B cell (primary cell): ENCODE measurements at places on chromosomes 1 and 21. TPM values are rescaled to one million over a fixed set of nuclear protein-coding genes. Genes with fewer than 3 reads are reported as not detected.

DNA sequence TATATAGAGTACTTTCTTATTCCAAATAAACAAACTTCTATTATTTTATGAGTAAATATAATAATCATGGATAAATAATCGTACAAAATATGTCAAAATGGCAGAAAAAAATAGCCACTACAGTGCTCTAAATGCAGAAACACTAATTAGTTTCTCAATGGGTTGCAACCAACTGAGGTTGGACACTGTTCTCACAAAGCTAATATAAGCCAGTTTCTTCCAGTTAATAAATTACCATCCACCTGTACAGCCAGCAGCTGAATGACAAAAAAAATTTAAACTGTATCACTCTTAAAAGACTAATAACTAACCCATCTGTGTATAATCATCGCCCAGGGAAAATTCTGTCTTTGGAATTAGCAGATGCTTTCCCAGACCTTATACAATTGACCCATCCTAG lies 36.9 kb downstream of the GDAP2 start:
- no peak overlapping the region for H3K4me3 ChIP-seq
- H3K27me3 ChIP-seq: no peaks in the 10 kb centered on the region
- no peak overlapping the region for H3K27ac ChIP-seq
- H3K4me1 ChIP-seq: no peaks in the 10 kb centered on the region
- peaks cover 21% of the 10 kb centered on the region for H3K36me3 ChIP-seq

DNA sequence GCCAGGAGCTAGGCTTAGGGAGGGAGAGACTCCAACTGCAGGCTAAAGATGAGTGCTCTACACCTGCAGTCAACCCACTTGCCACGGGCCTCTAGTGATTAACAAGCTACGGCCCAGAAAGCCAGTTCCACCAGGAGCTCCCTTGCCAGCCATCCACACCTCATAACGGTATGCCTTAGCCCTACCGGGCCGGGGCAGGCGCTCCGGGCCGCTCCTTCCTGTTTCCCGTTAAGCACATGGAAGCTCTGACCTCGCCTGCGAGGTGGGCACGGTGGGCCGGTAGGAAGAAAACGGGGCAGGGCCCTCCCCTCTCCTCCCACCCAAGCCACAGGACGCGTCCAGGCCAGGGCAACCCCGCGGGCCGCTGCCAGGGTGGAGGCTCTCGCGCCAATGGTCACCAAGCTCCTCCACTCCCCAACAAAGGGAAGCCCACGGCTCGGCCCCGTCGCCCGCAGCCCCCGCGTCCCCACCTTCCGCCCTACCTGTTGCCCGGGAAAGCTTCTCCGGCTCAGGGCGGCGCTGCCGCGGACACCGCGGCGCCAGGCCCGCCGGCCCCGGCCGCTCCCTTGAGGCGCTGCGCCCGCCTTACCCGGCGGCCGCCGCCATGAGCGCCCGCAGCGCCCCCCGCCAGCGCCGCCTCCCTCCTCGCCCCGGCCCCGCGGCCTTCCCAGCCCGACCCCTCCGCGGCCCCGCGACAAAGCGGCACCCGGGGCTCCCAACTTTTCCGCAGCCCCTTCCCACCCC lies 627 bp downstream of the CERS2 start:
- peak overlapping the region; percentile 83 for H3K4me3 ChIP-seq
- H3K4me1 ChIP-seq: peaks cover 58% of the 10 kb centered on the region

DNA sequence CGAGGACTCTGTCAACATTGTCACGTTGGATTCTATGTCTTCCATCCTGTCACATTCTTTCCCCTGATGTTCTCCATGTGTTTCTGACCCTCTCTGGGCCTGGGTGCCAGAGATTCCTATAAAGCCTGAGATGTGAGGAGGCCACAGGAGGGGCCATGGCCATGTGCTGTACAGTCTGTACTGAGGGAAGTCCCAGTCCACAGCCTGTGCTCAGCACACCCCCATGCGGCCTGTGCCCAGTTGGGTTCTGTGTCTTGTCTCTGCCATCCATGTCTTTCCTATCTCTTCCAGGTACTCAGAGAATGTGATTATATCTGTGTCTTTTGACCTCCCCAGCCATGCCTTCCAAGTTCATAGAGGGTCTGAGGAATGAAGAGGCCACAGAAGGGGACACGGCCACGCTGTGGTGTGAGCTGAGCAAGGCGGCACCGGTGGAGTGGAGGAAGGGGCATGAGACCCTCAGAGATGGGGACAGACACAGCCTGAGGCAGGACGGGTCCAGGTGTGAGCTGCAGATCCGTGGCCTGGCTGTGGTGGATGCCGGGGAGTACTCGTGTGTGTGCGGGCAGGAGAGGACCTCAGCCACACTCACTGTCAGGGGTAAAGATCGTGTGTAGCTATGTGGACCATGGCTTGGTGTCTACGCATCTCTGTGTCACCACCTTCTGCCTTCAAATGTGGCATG lies 86.1 kb downstream of the OBSCN start:
- H3K4me1 ChIP-seq: no peaks in the 10 kb centered on the region
- H3K27ac ChIP-seq: no peak overlapping the region
- H3K4me3 ChIP-seq: no peak overlapping the region
- no peaks in the 10 kb centered on the region for H3K27me3 ChIP-seq
- no peak for DNase-seq
- H3K36me3 ChIP-seq: no peaks in the 10 kb centered on the region

LCE2C gene
- not detected in 2 replicates for total RNA-seq

DNA sequence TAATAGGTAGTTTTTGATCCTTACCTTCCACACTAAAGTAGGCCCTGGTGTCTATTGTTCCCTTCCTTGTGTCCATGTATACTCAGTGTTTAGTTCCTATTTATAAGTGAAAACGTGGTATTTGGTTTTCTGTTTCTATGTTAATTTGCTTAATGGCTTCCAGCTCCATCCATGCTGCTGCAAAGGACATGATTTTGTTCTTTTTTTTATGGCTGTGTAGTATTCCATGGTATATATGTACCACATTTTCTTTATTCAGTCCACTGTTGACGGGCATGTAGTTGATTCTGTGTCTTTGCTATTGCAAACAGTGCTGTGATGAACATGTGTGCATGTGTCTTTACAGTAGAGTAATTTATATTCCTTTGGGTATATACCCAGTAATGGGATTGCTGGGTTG lies 20.8 kb downstream of the PRCC start:
- no peaks in the 10 kb centered on the region for H3K4me1 ChIP-seq
- no peak overlapping the region for H3K27ac ChIP-seq
- DNase-seq: no peak
- no peaks in the 10 kb centered on the region for H3K27me3 ChIP-seq
- H3K36me3 ChIP-seq: peaks cover 69% of the 10 kb centered on the region

- no peak overlapping the region for H3K4me3 ChIP-seq
- H3K4me1 ChIP-seq: no peaks in the 10 kb centered on the region
- no peaks in the 10 kb centered on the region for H3K36me3 ChIP-seq
These were observed 37.3 kb upstream of the ZRANB2 start for GRCh38 chr1:71118086-71118485.

GRCh38 chr1:8015036-8015808 lies 10.9 kb downstream of the ERRFI1 start:
- DNase-seq: peak; percentile 68
- H3K36me3 ChIP-seq: no peaks in the 10 kb centered on the region
- H3K27me3 ChIP-seq: peaks cover 25% of the 10 kb centered on the region
- H3K4me1 ChIP-seq: peaks cover 8% of the 10 kb centered on the region

DNA sequence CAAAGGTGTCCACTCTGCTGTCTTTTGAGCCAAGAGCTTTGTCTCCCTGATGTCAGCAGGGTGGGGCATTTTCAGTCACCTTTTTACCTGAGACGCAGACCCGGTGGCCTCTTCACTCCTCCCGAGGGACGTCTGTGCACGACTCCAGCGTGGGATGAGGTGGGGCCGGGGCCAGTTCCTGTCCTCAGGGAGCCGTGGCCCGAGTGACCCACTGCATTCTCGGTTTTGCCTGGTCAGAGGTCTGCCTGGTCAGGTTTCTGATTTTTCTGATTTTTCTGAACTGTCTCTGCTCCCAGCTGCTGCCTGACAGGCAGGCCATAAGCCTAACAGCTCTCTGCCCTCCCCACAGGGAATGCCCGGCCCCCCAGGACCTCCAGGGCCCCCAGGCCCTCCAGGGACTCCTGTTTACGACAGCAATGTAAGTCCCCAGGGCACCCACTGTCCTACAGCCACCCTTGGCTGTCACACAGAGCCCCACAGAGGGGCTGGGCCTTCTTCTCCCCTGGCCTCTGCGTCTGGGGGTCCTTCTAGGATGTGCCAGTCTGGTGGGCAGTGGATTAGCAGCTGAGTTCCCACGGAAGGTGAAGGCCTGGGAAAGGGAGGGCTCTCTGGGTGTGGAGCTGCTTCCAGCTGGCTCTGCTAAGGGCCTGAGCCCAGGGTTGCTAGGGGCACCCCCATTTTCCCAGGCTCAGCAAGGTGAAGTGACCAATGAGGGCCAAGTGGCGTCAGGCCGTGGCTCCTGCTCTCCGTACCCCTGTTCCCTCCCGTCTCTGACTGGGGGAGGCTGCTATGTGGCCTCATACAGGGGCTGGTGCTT lies 45.9 kb downstream of the SLC19A1 start:
- DNase-seq: no peak
- no peaks in the 10 kb centered on the region for H3K4me1 ChIP-seq
- no peak overlapping the region for H3K4me3 ChIP-seq
- no peak overlapping the region for H3K27ac ChIP-seq
- H3K36me3 ChIP-seq: no peaks in the 10 kb centered on the region

GRCh38 chr1:102837551-102837950 lies 270.8 kb downstream of the COL11A1 start:
- no peaks in the 10 kb centered on the region for H3K4me1 ChIP-seq
- no peak overlapping the region for H3K27ac ChIP-seq
- no peak overlapping the region for H3K4me3 ChIP-seq
- no peaks in the 10 kb centered on the region for H3K27me3 ChIP-seq

OR2T11 gene
- 3.6 and 4.9 TPM in 2 replicates for total RNA-seq
